ENCODE measurements at places on chromosomes 7 and 10.

- DNase-seq = no peak
Observed at GRCh38 chr7:26100406-26101339, 51.3 kb upstream of the NFE2L3 start.

DNA sequence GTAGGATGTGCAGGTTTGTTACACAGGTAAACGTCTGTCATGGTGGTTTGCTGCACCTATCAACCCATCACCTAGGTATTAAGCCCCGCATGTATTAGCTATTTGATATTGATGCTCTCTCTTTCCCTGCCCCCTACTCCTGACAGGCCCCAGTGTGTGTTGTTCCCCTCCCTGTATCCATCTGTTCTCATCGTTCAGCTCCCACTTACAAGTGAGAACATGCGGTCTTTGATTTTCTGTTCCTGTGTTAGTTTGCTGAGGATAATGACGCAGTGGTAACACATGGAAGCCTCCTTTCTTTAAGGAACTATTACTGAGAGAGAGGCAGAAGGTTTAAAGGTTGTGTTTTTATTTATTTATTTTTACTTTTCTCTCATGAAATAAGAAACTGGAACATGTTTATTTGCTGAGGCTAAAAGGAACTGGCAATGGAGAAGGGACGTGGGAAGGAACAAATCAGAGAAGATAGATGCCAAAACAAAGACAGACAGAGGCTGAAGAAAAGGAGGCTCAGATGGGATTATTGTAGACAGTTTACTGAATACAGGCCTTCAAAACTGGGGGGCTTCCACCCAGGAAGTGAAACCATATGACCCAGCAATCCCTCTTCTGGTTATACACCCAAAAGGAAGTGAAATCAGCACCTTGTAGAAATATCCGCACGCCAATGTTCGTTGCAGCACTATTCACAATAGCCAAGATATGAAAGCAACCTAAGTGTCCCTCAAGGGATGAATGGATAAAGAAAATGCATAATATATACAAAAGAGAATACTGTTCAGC, 556.3 kb downstream of the GRM8 start:
- DNase-seq = no peak

DNA sequence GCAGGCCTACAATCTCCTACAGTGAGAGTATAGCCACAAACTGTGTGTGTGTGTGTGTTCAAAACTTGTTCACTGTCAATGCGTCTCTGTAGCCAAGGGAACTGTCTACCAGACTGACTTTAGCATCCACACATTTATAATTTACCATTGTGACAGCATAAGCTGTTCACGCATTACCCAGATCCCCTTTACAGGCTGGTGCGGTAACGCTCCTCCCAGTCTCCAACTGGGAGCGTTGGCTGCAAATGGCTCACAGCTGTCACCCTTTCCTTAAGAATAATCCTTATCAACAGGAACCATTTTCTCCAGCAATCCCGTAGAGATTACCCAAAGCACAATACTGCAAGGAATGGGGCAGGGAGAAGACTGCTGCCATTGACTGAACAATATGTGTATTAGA, 199.5 kb downstream of the GPAM start:
- DNase-seq = no peak

GRCh38 chr10:51425431-51425830, 274.0 kb downstream of the CSTF2T start:
- DNase-seq = no peak

DNA sequence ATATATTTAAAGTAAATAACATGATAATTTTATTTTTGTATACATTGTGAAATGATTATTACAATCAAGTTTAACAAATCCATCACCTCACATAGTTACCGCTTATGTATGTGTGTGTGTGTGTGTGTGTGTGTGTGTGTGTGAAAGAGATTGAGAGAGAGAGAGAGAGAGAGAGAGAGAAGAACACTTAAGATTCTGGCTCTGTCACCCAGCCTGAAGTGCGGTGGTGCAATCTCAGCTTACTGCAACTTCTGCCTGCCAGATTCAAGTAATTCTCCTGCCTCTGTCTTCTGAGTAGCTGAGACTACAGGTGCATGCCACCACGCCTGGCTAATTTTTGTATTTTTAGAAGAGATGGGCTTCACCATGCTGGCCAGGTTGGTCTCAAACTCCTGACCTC, 17.8 kb downstream of the LYZL1 start:
- no peak for DNase-seq

GRCh38 chr10:115772606-115773005, 500.4 kb downstream of the GFRA1 start:
- DNase-seq = no peak

DNA sequence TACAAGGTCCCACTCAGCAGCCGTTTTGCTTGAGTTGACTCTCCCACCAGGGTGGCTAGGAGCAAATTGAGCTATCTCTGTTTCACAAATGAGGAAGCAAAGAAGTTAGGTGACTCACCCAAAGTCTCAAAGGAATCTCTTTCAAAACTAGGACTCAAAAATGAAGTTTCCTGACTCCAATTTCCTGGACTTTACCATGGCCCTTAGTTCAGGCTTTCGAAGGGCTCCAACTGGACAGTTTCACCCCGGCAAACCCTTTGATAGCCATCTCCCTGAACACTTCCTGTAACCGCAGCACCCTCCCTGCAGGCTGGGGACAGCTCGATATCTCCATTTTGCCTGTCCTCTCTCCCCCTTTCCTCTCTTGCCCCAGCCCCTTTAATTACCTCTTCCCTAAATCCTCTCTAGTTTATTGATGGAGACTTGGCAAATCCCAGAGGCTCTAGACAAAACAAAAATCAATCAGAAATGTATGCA, 4.7 kb upstream of the AFAP1L2 start:
- DNase-seq = no peak
